ENCODE measurements at places on chromosomes 5 and 9. TPM values are rescaled to one million over a fixed set of nuclear protein-coding genes. Genes with fewer than 3 reads are reported as not detected.

The LEAP2 gene
- 3.6 TPM for polyA plus RNA-seq

- DNase-seq, result no peak
These were observed 184.6 kb upstream of the PUM3 start for GRCh38 chr9:3028535-3028934.

DNA sequence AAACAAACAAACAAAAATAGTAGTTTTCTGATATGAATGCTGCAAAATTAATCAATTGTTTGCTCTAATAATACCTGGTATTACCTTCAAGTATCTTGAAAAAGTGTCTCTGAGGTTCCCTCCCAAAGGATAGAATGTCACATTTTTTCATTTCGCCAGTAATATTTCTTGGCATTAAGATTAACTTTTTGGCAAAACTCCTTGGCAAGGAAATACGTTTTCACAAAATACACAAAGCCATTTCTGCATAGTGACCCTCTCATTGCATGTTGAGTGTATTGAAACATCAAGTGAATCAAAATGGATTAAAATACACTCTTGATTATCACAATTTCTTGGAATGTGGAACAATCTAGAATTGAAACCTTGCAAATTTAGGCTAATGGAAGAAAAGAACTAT, 230.5 kb downstream of the ATPSCKMT start:
- DNase-seq, result no peak

DNA sequence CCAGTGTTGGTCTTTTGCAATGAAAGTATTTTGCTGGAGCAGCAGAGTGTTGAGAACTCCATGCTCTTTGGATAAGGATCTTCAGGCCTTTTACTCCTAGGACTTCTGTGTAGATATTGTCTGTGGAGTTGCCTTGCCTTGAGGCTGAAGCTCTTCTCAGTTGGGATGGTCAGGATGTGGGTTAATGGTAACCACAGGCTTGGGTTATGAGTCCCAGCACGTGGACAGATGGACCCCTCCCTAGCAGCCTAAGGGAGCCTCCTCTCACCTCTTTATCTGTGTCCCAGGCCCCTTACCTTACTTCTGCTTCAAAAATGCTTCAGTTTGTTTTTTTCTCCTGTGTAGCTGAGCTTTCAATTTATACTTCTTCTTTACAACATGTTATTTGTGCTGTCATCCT, 109.9 kb downstream of the MEGF10 start:
- DNase-seq, result no peak

DNA sequence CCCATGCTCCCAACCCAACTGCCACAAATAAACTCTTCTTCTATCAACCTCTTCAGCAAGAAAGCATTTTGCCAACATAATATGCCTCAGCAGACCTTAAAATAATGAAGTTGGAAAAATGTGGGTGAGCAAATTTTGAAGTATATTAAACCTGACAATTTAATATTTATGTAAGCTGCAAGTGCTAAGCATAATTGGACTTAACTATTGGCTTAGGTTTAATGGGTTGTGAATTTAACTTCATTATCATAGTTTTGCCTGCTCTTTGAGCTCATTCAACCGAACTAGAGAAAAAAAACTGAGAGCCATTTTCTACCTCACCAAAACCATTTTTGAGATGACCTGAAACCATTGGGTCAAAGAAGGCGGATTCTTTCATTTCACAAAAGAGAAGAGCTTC, 805.5 kb upstream of the DMAC1 start:
- no peak for DNase-seq

Measured in testis (tissue), 5 donors.